ENCODE measurements at places on chromosomes 16 and 17.

- no peak for DNase-seq
These were observed 31.2 kb downstream of the PIK3R5 start for GRCh38 chr17:8934346-8934745.

- DNase-seq, result no peak
These were observed 2.7 kb downstream of the MSL1 start for GRCh38 chr17:40124279-40125141.

GRCh38 chr17:50840311-50840851 lies 5.0 kb downstream of the WFIKKN2 start:
- DNase-seq, result no peak

DNA sequence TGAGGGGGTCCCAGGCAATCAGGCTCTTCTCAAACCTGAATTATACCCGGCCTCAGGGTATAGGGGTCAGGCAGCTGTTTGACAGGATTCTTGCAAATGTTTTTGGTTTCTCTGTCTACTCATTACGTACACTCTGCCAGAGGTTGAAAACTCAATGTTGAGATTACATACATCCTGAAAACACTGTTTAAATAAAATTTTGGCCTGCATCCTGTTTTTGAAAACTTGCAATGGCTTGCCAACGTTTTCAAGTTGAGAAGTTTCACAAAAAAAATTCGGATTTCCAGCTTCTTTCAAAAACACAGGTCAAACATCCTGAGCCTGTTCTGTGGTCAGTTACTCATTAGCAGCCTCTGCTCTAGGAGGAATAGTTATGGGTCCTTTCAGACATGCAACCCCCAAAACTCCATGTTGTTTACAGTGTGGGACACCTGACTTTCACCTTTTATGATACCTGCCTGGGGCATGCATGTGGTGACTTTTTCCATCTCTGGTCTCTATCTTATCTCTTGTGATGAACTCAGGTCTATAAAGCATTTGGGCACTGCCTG lies 577.8 kb downstream of the WWOX start:
- DNase-seq, result no peak

DNA sequence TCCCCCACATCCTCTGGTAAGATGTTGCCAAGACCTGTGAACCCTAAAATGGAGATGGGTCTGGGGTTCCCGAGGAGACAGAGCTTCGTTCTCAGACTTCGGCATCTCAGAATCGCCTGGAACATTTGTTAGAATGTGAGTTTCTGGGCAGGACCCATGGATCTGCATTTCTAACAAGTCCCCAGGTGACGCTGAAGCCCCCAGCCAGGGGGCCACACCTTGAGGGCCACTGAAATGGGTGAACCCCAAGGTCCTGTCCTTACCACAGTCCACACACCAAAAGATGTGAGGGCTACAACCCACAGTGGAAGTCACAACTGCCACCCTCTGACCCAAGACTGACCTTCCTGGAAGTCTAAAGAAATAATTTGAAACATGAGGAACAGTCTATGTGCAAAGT lies 14.0 kb downstream of the MPP3 start:
- no peak for DNase-seq

DNA sequence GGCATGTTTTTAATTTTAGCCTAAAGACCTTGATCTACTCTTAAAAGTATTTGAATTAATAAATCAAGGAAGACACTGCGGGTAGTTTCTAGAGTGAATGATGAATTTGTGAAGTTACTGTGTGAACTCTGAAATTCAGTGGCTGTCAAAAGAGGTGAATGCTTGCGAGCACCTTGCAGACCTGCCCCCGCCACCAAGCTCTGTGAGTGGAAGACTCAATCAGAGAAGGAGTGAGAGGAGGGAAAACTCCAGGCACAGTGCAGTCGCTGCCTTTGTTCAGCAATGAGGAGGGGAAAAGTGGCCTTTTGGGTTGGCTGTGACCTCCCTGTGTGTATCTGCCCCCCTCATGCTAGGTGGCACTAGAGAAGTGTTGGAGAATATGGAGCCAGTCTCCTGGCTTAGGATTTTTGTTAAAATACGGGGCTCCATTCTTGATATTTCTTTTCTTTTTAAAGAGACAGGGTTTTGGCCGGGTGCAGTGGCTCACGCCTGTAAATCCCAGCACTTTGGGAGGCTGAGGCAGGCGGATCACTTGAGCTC lies 53.0 kb downstream of the LDHD start:
- no peak for DNase-seq

- DNase-seq, result no peak
These were observed 8.9 kb upstream of the CDC42EP4 start for GRCh38 chr17:73320601-73321264.

DNA sequence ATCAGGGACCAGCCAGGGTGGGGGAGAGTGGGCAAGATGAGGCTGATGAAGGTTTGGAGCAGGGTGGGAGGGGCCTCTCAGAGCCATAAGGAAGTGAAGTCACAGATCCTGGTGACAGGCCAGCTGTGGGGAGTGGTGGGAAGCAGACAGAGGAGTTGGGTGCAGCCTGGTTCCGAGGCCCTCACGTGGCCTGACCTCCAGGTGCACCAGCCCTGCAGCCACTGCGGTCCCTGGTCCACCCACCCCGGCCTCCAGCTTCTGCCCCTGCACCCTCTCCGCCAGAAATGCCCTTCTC lies 3.9 kb upstream of the ZFPM1 start:
- DNase-seq, result no peak

DNA sequence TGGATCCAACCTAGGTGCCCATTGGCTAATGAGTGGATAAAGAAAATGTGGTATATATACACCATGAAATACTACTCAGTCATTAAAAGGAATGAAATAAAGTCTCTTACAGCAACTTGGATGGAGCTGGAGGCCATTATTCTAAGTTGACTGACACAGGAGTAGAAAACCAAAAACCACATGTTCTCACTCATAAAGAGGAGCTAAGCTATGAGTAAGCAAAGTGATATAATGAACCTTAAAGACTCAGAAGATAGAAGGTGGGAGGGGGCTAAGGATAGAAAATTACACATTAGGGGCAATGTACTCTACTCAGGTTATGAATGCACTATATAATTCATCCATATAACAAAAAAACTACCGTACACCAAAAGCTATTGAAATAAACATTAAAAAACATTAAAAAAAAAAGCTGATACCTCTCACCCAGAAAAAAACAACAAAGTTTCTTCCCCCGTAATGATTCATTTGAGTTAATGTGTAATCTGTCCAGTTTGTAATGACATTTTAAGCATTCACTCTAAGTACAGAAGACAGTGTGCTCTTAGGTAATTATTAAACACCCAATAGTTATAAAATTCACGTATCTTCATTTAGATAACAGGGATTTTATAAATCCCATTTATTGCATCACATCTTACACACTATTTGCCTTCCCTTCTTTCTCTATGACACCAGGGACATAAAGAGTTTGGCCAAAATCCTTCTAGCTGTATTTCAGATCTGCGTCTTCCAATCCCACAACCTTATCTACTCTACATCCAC lies 941.5 kb downstream of the CDH11 start:
- DNase-seq, result no peak

GRCh38 chr17:1224330-1224729 lies 44.5 kb upstream of the ABR start:
- no peak for DNase-seq
